ENCODE measurements at places on chromosomes 12 and 14. TPM values are rescaled to one million over a fixed set of nuclear protein-coding genes. Genes with fewer than 3 reads are reported as not detected.

GRCh38 chr12:13630354-13630753 is 351.0 kb downstream of the GRIN2B start:
- DNase-seq = no peak

GRCh38 chr14:51448831-51449670 is 202.7 kb upstream of the FRMD6 start:
- no peak for DNase-seq

GRCh38 chr12:116159175-116159574 is 118.3 kb downstream of the MED13L start:
- DNase-seq = no peak

GRCh38 chr12:124032265-124032886 is 59.4 kb downstream of the ZNF664 start:
- DNase-seq = no peak

- DNase-seq = no peak
Measured at GRCh38 chr14:84581041-84581440, 948.9 kb upstream of the FLRT2 start.

DNA sequence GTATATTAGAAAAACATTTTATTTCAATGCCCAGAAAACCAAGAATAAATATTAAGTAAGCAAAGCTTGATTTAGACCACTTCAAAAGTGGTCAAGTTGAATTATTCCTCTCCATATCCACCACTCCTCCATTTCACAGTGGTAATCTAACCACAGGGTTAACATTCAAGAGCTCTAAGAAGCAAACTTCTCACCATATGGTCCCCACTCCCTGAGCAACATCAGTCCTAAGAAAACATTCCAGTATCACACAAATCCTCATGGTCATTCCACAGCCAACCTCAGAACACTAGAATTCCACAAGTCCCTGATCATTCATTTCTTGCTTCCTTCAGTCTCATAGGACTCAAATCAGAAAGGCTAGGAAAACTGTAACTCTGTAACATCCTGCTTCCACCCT is 47.9 kb downstream of the ST8SIA1 start:
- no peak for DNase-seq

GRCh38 chr14:31703056-31703455 is 141.9 kb downstream of the NUBPL start:
- no peak for DNase-seq

Gene C1R
- 1,686 TPM for total RNA-seq

Gene ANKRD33
- not detected for total RNA-seq

DNA sequence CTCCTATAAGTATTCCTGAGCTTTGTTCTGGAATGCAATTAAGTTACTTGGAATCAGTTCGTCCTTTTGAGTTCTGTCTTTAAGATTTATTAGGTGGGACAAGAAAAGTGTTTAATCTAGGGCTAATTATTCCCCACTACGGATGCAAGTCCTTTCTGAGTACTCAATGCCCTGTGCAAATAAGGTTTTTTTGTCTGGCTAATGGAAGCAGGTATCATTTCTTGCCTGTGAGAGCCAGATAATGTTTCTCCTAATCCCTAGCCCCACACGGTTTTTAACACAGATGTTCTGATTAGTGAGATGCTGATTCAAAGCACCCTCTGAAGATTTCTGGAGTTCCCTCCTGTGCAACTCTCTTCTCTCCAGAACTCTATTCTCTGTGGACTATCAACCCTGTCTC is 296.6 kb upstream of the PRICKLE1 start:
- DNase-seq = no peak

All from posterior vena cava (tissue), 2 donors.